Left ventricle myocardium inferior (tissue), 1 donor: ENCODE measurements at places on chromosomes 4 and X. TPM values are rescaled to one million over a fixed set of nuclear protein-coding genes. Genes with fewer than 3 reads are reported as not detected.

- DNase-seq = no peak
Observed at GRCh38 chr4:29853833-29854232, 866.3 kb upstream of the PCDH7 start.

DNA sequence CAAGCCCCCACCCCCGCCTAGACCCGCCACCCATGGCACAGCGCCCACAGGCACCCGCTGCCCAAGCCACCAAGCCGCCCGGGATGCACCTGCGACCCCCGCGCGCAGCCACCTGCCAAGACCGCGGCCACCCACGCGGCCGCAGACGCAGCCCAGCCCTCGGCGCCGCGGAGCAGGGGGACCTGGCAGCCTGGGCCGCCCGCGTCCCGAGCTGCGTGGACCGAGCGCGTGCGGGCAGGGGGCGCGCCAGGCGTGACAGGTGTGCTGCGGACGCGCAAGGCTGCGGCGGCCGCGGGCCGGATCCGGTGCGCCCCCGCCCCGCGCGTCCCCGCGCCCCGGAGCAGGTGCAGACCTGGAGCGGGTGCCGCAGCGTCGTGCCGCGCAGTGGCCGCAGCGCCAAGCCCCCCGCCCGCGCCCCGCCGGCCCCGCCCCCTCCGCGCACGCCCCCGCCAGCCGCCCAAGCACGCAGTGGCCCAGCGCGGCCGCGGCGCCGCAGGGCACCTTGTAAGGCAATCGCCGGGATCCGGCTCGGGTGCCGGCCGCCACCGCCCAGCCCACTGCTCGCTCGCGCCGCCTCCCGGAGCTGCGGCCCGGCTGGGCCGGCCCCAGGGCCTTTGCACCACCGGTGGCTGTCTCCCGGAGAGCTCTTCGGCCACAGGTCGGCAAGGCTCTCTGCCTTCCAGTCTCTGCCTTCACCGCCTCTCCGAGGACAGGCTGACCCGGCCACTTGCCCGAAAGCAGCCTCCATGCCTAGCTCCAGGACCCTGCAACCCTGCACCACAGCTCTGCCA lies at the start of gene PNCK:
Gene PNCK (minus strand): TSS at position 386 of the 791 bp plus-strand sequence. CDS start 737 bp downstream, outside the sequence.
- DNase-seq = no peak

DNA sequence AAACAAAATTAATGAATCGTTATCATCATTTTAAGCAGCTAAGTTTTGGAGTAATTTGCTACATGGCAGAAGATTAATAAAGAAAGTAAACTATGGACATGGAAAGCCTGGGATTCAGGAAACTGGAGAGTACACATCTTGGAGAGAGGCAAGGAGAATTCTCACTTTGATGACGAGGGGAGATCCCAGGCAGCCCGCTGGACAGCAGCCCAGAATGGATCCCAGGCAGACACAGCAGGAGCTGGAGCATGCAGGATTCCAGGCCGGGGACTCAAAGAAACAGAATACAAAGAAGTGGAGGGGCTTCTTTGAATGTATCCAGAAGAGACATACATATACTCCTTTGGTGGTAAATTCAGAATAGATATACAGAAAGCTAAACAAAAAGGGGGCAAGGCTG lies 118.0 kb upstream of the ATP6AP2 start:
- no peak for DNase-seq

- no peak for DNase-seq
Observed at GRCh38 chrX:44997888-44998287, 124.9 kb downstream of the KDM6A start.

DNA sequence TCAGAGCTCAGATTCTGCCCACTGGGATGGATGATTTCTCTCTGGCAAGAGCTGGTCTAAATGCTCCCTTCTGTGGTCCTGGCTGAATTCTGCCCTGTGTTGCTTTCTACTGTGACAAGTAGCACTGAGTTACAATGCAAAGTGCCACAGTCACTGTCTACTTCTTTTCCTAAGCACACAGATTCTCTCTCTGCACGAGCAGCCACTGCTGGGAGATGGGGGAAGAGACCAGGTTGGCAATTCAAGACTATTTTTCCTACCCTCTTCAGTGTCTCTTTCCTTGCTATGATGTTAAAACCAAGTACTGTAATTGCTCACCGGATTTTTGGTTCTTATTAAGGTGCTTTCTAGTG lies 45.5 kb downstream of the STAP1 start:
- no peak for DNase-seq

DNA sequence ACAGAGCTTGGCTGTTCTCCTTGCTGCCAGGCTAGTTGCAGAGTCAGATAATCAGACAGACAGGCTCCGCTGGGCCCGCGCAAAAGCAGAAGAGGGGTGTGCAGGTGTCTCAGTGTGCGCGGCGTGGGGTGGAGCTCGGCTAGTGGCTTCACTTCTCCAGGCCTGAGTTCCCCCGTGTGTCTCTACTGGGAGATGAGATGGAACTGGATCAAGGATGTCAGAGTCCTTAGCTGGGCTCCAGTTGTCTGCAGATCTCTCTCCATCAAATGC lies 21.1 kb downstream of the HTRA3 start:
- no peak for DNase-seq

DNA sequence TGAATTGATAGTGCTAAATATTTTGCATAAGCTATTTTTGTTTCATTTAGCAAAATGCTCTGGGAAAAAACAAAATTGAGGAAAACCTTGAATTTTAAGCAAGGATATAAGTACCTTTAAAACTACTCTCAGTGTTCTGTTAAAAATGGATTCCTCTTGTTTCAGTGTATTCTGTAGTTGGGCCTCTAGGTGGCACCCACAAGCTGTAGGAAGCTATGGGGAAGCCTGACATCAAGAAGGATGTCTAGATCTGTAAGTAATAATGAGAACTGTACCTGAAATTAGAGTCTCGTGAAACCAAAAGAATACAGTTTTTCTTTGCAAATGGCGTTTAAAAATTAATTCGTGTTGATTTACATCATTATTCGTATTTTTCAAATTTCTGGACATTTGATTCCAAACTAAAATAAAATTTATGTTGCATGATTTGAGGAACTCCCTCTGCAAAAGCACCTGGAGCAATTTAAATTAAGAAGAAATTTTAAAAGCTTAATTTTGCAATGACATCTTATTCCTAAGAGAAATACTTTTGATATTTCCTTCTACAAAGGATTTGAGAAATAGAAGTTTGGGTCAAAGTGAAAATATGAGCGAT lies 51.2 kb downstream of the TMPRSS11E start:
- DNase-seq = no peak

GRCh38 chr4:47075262-47075661 lies 43.9 kb downstream of the GABRB1 start:
- no peak for DNase-seq

- no peak for DNase-seq
Observed at GRCh38 chr4:47737326-47737725, 100.5 kb downstream of the CORIN start.

- no peak for DNase-seq
Observed at GRCh38 chrX:26672571-26672970, 456.6 kb downstream of the MAGEB5 start.

DNA sequence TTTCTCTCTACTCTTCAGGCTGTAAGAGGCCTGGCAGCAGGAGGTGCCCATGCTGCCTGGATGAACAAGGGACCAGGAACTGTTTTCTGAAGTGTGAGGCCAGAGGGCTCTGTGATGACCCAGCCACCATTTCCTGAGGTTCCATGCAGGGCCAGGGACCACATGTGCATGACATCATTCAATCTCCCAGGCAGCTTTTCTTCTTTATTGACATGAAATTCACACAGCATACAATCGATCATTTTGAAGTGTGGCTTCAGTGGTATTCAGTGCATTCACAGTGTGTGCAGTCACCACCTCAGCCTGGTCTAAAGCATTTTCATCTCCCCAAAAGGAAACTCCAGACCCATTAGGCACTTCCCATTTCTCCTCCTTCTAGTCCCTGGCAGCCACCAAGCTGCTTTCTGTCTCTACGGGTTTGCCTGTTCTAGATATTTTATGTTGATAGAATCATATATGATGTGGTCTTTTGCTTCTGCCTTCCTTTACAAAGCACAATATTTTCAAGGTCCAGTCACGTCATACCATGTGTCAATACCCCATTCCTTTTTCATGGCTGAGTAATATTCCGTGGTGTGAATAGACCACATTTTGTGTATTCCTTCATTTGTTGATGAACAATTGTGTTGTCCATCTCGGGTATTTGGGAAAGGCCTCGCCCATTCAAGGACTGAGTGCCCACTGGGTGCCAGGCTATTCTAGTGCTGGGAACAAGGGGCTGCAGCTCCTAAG lies 93.1 kb downstream of the PSAPL1 start:
- peak; percentile 6 for DNase-seq

- no peak for DNase-seq
Observed at GRCh38 chrX:37883196-37883595, 35.8 kb upstream of the DYNLT3 start.

The SGMS2 gene
- 21.4 TPM for total RNA-seq

The FAM53A gene
- total RNA-seq = 0.71 TPM

The SPANXA1 gene
- total RNA-seq = not detected

The HSFX2 gene
- total RNA-seq = not detected

The TCP11X2 gene
- total RNA-seq = not detected

The CLDN22 gene
- total RNA-seq = not detected

The MSX1 gene
- 3.4 TPM for total RNA-seq
